Transverse colon (tissue), 4 donors: ENCODE measurements at places on chromosomes 5 and 9. TPM values are rescaled to one million over a fixed set of nuclear protein-coding genes. Genes with fewer than 3 reads are reported as not detected.
A peak's percentile ranks its signal among the peaks of the same experiment; 100 is the strongest.

DNA sequence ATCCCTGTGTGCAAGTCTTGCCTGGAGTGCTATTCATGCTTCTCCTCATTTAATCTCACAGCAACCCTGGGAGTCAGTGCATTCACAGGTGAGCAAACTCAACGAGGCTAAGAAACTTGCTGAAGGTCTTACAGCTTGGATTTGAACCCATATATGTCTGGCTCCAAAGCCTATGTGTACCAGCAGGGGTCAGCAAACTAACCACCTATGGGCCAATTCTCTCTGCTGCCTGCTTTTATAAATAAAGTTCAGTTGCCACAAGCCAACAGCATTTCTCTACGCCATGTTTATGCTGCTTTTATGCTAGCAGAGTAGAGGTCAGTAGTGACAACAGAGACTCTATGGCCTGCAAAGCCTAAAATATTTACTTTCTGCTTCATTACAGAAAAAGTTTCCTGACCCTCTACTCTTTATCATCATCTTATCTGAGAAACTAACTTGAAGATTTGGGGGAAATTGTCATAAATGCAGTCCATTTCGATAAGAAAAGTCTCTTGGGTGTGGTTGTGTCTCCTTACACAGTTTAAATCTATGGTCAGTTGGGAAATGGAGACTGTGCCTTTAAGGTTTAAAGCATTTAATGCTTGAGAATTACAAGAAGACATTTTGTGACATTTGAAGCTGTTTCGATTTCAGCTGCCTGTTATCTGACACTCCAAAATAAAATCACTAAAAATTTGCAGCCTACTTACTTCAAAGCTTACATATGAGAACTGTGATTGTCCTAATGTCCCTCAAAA, 137.7 kb downstream of the PRELID2 start:
- peak; percentile 22 for DNase-seq

DNA sequence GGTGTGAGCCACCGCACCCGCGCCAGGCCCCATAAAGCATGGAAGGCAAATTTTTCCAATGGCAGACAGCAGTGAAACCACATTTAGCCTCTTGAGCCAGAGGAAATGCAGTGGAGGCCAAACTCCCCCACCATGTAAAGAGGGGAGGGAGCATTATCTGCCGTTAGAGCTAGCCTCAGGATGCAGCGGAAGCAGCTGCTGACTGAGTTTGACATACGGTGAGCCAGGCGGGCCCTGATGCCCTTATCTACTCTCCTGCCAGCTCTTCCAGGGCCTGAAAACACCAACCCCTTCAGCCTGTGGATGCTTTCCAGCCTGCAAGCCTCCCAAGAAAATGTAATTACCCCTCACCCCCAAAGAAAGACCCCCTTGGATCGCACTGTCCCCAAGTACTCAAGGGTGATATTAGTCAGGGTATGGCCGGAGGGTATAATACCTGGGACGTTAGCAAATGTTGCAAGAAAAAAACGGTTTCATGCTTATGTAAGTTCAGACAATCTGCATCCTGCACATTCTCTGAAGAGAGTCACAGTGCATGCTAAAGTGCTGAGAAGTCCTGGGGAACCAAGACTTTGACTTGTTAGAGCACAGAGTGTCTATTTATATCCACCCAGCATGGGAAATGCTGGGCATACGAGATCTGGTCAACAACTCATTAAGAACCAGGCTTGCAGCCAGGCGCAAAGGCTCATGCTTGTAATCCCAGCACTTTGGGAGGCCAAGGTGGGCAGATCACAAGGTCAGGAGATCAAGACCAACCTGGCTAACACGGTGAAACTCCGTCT, 11.3 kb upstream of the GGTA1 start:
- no peak for DNase-seq

DNA sequence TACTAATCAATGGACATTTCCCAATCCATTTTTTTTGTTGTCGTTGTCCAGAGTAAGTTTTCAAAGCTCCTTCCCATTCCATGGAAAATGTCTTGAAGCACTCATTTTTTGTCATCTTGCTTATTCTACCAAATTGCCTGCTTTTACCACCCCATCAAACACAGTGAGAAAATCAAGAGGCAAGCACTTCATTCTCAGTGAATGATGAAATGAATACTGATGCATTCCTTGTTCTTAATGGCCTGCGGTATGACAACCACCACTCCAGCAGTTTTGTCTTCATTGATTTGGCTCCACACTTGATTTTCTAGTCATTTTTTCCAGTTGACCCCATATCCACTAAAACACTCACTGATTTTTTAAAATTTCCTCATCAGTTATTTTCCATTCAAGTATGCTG, 193.5 kb upstream of the ANKH start:
- DNase-seq = no peak

Gene CREB3
- 22.4 TPM for total RNA-seq

Gene PDZD2
- total RNA-seq = 2.0 TPM

Gene PCDHGA5
- 3.4 TPM for total RNA-seq

Gene KCTD16
- total RNA-seq = not detected

Gene LCN10
- 4.1 TPM for total RNA-seq
